Activated naive CD4-positive, alpha-beta T cell treated with anti-CD3 and anti-CD28 coated beads, Interleukin-2, amount 50 U/mL, for 16 hours (primary cell): ENCODE measurements at places on chromosomes 5 and 9.

- DNase-seq, result no peak
Observed at GRCh38 chr9:33131790-33132772, 35.1 kb downstream of the B4GALT1 start.

DNA sequence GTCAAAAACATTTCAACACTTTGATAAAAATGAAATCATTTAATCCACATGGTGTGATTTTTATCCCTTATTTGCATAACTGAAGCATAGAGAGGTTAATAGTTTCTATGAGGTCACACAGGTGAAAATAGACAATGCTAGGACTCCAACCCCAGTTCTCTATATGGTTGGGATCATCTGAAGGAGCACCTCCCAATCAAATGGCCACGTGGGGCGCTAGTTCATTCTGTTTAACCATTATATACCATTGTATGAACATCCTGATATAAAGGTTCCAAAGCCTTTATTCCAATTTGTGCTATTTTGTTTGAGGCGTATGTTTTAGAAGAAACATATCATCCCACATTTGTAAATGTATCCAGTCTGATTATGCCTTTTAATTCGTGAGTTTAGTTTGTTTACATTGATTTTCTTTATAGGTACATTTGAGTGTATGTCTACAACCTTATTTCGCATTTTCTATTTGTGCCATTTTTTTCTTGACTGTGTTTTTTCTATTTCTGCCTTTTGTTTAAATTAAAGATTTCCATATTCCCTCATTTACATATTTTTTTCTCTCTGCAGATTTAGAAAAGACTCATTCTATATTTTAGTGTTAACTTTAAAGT lies 1092.0 kb downstream of the MAT2B start:
- no peak for DNase-seq

DNA sequence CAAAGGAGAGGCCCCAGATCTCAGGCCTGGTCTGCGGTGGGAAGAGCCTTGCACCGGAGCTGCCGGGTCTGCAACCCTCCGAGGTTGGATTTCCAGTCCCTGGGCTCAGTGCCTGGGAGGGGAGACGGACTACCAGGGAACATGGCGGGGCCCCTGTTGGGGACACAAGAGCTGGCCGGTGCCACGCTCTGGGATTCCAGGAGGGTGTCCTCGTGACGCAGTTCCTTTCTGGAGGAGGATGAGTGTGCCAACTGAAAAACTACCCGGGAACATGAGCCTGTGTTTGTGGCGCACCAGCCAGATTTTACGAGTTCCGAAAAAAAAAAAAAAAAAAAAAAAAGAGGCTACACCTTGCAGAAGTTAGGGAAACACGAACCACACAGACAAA lies 9.0 kb downstream of the NRARP start:
- DNase-seq, result no peak

DNA sequence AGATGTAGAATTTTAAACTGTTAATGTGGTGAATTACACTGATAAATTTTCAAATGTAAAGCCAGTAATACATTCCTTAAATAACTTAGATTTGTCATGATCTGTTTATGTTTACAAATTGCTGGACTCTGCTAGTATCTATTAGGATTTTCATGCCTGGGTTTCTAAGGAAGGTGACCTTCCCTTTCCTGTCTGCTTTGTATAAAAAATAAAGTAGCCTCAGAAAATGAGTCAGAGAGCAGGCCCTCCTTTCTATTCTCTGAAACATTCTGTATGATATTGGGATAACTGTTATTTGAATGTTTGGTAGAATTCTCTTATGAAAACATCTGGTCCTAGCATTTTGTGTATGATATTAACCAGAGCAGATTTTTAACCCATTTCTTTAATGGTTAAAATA lies 255.3 kb downstream of the SYK start:
- no peak for DNase-seq

GRCh38 chr9:134929193-134930158 lies 11.8 kb upstream of the FCN1 start:
- no peak for DNase-seq

DNA sequence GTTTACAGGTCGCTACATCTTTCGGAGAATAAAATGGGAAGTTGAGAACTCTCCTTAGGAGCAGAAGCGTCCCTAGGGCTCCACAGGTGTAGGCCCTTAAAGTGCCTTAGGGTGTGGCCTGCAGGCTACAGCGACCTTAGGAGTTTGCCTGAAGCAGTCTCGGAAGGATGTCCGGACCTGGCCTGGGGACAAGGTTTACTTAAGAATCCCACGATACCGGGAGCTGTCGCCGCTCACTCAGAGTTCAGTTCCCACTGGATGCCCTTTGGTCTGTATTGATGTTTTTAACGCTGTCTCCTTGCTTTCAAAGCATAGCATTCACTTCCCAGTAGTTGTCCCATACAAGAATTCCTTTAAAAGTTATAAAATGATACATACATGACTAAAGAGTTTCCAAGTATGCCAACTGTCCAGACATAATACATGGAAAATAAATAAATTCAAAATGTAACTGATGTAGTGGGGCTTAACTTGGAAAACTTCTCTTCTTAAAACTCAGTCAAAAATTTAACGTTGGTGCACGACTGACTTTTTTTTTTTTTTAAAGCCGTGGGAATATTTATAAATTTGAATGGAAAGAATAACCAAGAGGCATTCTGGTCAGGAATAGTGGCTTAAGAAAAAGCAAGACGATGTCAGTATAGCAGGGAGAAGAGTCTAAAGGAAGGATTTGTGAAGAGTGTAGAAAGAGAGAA lies 848 bp downstream of the RAD50 start:
- DNase-seq, result peak; percentile 30

DNA sequence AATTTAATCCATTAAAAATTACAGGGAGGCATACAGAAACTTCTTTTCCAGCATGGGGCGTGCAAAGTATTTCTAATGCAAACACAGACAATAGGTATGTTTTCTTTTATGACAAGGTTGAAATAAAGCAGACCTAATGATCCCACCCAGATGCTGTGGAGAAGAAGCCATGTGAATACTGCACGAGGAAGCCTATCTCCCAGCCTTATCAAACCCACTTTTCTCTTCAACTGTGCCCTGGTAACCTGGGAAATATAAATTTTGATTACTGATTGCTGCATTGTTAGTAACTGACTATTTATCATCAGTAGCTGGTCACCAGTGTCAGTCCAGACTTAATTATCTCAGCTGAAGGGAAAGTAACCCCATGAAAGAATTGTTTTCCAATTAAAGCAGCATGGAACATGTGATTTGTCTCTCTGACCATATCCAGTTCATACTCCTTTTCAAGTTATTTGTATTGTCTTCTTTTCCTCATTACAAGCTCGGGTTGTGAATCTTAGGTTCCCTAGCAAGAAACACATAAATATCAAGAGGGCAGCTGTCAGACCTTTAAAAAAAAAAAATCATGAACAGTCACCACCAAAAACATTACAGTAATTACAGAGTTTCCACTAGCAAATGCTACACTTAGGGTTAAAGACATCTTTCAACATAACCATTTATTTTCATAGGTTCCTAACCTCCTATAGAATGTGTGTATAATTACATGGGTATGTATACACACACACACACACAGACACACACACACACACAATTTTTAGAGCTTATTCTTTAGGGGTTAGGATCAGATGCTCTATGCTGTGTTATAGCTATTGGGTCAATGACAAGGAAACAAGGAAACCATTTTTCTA lies 50.3 kb downstream of the SEMA6A start:
- DNase-seq, result no peak

DNA sequence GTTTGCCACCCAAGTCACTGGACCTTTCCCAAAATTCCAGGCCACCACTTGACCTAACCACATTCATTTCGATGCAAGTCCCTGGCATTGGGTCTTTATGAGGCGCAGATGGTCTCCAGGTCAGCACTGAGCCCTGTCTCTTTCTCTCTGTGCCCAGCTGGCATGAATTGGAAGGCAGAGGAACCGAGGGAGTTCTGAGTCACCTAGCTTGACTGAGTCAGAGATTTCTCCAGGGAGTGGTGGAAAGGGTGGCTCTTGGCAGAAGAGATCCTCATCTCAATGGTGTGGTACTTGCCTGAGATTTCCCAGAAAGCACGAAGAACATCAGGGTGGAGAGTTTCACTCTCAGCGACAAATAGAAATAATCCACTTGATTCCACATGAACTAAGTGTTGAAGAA lies 43.8 kb downstream of the WDR36 start:
- no peak for DNase-seq

DNA sequence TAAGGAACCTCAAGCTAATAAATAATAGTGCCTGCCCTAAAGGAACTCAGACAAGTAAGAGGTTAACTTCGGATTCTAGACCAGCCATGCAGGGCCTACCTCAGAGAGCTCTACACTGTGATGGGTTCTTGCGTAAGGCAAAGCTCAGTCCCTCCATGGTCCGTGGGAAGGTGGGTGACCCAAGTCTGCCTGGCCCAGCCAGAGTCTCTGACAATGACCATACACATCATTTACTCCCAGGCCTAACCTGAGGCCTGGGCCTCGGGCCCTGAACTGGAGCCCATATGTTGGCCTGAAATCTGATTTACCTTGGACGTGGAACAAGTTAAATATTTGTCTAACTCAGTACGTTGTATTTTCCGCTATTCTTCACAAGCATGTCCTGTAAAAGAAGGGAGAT lies 55.1 kb downstream of the TMEM174 start:
- DNase-seq, result no peak

DNA sequence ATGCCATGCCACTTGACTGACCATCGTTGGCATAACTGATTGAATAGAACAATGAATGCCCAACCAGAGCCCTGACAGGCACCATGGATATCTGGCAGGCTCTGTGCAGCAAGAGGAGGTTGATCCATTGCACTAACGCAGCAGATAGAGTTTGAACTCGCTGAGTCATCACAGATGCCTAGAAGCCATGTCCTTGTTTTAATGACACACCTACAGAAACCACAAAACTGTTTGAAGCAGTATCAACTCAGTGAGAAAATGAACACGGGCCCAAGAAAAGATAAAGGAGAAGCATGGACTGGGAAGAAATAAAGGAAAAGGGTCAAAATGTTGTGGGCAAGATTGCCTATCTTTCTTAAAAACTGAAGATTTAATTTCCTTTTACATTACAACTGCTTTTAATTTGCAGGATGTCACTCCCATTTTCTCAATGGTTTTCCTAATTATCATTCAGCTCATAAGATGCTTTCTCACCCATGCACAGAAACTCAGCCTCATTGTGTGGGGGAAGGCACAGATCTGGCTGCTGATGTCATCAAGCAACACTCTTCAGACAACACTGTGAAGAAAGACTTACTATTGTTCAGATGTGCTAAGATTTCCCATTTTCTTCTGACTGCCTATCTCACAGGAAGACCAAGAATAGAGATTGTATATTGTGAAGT lies 129.0 kb downstream of the PIK3R1 start:
- DNase-seq, result no peak

DNA sequence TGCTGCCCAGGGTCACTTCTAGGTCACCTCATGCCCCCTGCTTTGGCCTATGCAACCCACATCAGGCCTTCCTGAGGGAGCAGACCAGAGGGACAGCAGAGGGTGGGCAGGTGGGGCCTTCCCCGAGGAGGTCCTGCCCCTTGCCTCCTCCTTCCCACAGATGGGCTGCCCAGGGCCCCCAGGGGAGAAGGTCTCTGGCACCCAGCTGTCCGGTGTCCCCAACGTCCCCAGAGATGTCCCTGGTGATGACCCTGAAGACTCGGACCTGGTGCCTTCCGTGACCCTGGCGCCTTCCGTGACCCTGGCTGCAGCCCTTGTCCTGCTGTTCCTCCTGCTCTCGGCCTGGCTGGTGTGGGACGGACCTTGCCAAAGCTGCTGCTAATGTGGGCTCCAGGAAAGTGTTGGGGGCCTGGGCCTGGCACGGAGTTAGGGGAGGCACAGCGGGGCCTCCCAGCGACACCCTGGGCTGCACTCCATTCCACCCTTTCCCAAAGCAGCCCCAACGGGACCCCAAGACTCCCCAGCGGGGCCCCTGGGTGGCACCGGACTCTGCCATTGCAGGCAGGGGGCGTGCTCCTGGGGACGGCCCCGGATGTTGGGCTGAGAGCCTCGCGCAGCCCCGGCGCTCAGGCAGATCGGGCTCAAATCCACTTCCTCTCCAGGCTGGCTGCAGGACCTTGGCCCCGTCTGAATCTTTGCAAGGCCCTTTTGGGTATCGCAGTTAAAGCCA lies 6.8 kb upstream of the SLC2A6 start:
- no peak for DNase-seq

DNA sequence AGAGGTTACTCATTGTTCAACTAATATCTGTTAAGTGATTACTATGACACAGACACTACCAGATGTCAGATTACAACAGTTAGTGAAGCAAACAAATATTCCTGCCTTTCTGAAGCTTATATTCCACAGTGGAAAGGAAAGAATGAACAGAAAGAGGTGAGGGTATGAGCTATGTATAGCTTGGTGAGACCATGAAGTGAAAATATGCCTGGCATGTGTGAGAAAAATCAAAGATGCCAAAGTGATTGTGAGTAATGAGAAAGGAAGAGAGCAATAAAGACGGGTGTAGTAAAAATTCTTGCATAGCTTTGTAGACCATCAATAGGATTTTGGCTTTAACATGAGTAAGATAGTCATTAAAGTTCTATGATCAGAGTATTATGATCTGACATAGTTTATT lies 734.5 kb upstream of the NUDT12 start:
- DNase-seq, result no peak

- DNase-seq, result no peak
Observed at GRCh38 chr5:153498516-153498915, 8.0 kb downstream of the GRIA1 start.

DNA sequence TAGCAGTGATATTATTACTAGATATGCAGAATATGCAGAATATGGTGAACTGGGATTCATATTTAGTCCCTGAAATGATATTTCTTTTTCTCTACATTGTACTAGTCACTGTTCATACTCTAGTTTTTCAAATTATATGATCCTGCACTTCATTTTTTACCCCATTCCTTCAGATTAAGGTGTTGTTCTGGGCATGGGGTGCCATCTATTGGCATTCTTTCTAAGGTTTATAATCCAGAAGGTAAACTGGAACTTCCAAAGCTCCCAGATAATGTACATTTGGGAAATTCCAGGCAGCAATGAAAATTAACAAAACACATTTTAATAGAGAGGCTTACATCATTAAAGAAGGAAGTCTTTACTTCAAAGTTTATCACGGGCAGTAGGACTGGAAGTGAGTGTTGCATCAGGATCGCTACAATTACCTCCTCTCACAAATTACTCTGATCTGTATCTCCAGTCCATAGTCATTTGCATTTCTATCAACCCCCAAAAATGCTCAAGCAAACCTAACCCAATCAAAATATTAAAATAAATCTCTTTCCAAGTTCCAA lies 12.5 kb downstream of the RFX3 start:
- no peak for DNase-seq
